Central memory CD8-positive, alpha-beta T cell (primary cell): ENCODE measurements at places on chromosomes 7 and 10.
A peak's percentile ranks its signal among the peaks of the same experiment; 100 is the strongest.

GRCh38 chr7:22255834-22256233 is 101.1 kb downstream of the RAPGEF5 start:
- no peak for DNase-seq

- peak; percentile 49 for DNase-seq
These were observed 227.2 kb upstream of the KLF14 start for GRCh38 chr7:130961128-130961601.

- DNase-seq, result no peak
These were observed 219.5 kb upstream of the HPS1 start for GRCh38 chr10:98666276-98666675.

GRCh38 chr10:131944976-131945695 is 36.6 kb downstream of the BNIP3 start:
- DNase-seq, result no peak

DNA sequence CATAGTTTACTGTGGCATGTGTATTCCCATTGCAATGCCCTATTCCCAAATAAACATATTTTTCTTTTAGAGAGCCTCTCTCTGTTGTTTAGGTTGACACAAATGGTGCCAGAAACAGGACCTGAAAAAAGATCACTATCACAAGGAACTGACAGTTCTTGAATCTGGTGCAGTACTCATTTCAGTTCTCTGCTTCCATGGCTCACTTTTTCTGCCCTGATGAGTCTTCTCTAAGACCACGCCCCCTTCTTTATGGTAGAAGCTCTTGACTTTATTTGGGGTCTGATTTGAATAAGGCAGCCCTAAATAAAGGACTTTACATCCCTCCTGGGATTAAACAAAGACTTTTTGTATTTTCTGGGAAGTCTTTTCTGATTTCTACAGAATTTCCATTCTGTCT is 3.5 kb upstream of the CCDC126 start:
- DNase-seq, result no peak

GRCh38 chr7:101953248-101953819 is 135.9 kb downstream of the CUX1 start:
- DNase-seq, result no peak

DNA sequence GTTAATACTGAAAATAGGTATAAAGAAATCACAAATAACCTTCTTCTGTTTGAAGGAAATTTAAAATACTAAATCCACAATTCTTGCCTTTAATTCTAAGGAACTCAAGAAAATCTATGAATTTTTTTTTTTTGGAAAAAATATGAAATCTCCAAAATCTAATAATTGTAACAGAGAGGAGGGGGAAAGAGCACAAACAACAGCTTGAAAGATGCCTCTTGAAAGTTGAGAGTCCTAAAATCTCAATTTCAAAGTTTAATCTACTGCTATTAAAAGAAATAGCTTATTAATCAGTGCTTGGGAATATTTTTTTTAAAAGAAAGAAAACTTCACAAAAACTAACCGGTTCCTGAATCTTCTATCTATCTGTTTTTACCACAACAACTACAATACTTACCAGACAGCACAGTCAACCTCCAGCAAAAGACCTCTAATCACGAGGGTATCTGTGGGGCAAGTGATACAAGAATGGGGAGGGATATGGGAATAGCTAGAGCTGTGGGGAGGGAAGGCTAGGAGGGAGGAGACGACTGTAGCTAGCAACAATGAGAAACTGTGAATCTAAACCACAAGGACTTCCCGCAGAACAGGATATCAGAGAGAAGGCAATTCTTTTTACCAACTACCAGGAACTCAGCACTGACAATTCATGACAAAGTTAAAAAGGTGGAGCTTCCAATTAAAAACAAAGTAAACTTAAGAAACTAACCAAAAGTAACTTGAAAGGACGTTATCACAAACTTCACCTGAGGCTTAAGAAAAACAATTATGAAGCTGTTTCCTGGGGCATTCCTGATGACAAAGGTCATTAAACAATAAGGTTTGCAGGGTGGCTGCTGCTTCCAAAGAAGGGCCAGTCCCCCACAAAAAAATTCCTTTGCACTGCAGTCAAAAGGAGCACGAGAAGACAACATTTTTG is at the start of gene USP54:
USP54 (minus strand) TSS at position 462 of the 919 bp plus-strand sequence. CDS start 15,684 bp downstream, outside the sequence.
- no peak for DNase-seq

- no peak for DNase-seq
These were observed 107.6 kb downstream of the PRKAG2 start for GRCh38 chr7:151769188-151769821.

GRCh38 chr10:63415640-63416244 is 50.0 kb downstream of the JMJD1C start:
- DNase-seq, result no peak
